ENCODE measurements at places on chromosomes 12 and 14.
A peak's percentile ranks its signal among the peaks of the same experiment; 100 is the strongest.

- no peak for DNase-seq
These were observed 781.5 kb downstream of the SLC6A15 start for GRCh38 chr12:84131076-84131475.

DNA sequence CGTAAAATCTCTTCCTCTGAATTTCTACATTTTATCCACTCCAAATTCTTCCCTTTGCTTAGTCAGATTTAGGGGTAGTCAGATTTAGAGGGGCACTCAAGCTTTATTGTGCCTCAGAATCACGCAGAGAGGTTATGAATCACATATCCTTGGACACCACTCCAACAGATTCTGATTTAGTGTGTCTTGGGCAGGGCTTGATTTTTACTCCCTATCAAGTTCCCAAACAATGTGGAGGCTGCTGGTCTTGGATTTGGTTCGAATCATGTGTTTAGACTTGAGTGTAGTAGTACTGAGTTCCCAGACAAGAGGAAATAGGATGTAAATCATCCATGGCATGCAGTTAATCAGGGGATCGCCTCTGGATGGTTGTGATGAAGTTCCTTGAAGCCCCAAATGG is 298.1 kb upstream of the CLEC14A start:
- DNase-seq: no peak

DNA sequence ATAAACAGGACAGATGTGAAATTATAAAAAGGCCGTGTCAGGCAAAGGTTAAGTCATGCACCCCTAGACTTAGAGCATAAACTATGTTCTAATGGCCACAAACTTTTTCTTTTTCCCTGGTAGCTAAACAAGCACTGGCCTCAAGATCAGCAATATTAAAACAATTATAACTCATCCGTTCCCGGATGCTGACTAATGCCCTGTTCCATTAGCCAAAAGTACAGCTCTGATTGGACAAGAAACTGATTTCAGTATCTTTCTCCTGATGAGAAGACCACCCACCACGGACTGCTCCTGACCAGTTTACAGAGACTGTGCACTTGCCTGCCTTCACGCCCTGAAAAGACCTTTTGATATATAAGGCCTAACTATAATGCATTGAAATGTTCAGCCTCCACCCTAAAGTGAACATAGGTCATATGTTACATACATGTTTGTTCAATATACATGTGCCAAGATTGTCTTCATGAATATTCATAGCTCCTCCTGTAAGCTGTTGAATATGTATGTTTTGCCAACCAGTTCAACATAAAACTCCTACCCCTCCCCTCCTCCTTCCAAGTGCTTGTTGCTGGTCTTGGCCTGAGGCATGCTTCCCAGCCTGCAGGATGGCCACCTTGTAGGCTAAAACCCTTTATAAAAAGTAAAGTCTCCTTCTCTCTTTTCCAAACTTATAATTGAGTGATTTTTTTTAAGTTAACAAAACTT is 162.0 kb downstream of the IPO8 start:
- DNase-seq: no peak

DNA sequence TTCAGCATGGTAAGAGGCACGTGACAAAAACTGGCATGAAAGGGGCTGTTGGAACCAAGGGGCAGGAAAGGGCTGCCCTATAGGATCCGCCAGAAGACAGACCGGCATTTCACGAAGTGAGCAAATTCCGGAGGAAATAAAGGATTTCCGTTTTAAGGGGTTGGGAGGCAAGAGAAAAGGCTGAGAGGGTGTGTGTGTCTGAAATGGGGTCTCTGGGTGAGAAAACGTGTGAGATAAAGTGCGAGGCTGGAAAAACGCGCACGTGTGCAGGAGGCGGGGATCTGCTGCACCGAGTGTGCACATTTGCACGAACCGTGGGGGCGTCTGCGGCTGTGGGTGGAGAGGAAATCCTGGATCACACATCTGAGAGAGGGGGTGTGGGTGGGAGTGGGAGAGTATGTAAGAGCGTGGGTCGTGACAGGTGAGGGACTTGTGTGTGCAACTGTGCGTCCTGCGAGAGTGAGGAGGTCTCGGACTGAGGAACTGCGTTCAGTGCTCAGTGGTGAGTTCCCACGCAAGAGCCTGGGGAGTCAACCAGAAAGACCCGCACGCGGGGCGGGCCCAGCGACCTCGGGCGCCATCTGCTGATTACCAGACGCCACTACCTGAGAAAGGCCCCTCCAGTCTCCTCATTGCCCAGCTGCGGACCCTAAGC is 37.0 kb upstream of the P2RX7 start:
- peak; percentile 89 for DNase-seq

GRCh38 chr14:105203057-105203531 is 22.0 kb upstream of the NUDT14 start:
- peak; percentile 86 for DNase-seq

DNA sequence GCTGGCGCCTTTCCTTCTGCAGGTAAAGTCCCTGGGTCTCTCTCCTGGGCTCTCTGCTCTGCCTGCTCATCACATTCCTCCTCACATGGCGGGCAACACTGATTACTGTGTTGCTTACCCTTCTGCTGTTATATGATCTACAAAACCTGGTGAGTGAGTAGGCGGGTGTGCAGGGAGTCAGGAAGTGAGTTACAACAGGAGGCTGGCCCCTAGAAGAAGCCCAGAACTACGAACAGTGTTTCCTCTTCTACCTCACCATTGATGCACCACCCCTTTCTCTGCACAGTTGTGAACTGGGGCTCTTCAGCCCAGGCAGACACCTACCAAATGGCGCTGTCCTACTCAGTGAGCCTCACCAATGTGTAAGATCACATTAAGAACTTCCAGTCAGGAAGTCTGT is 4.9 kb upstream of the KLHL33 start:
- no peak for DNase-seq

DNA sequence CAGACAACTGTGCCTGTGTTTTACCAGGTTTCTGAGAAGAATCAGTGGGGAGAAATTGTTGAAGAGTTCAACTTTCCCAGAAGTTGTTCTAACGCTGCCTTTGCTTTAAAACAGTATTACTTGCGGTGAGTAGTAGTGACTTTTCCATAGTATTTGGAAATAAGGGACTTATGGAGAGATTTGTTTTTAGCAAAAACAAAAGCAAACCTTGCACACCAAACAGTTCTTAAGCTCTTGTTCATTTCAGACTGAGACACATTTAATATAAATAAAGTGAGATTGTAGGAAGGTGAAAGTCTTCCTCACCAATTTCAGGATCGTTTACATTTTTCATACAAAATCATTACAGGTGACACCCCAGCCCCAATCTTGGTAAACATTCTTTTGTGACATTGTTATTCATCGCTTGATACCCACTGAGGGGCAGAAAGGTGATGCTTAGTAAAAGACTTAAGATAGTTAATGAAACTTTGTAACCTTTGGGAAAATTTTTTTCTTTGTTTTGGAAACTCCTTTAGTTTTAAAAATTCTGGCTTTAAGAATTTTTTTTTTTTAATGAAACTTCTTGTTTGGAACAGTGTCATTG is 1.8 kb downstream of the ARID2 start:
- DNase-seq: no peak

DNA sequence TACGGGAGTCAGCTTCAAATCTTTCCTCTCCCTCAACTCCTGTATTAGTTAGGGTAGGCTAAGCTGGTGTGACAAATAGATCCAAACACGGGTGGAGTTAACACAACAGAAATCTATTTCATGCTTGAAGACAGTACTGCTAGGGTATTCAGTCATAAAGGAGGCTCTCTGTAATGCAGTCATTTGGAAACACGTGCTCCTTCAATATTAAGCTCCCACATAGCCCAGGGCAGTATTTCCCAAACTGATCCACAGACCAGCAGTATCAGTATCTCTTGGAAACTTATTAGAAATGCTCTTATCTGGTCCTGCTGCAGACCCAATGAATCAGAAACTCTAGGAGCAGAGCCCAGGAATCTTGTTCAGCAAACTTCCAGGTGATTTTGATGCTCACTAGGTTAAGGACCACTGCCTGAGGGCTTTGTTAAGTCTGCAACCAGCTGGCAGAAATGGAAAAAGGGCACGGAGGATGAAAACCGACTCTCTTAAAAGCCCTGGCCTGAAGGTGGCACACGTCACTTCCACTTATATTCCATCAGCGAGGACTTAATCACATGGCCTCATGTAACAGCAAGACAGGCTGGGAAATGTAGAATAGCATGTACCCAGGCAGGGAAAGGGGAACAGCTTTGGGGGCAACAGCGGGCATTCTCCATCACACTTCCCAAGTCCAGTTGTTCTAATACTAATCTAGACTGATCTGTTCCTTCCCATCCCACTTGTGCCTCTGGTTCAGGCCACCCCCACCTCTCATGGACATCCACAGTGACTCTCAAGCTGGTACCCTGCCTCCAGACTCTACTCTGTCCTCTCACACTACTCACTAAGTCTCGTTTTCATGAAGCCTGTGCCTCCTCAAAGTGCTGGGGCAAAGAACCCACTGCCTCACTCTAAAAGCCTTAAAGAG is 38.2 kb upstream of the RIC8B start:
- no peak for DNase-seq

GRCh38 chr14:94485944-94486841 is 10.2 kb upstream of the SERPINA9 start:
- peak; percentile 85 for DNase-seq

- DNase-seq: no peak
These were observed 71.3 kb downstream of the CHGA start for GRCh38 chr14:92994131-92994676.

- DNase-seq: no peak
These were observed 421 bp upstream of the RBMS2 start for GRCh38 chr12:56521209-56521589.

- no peak for DNase-seq
These were observed 258.4 kb upstream of the CRY1 start for GRCh38 chr12:107351713-107352112.

GRCh38 chr12:128807161-128807724 is 16.5 kb downstream of the SLC15A4 start:
- no peak for DNase-seq

- peak; percentile 92 for DNase-seq
These were observed 2.8 kb downstream of the GLI1 start for GRCh38 chr12:57462251-57462911.

DNA sequence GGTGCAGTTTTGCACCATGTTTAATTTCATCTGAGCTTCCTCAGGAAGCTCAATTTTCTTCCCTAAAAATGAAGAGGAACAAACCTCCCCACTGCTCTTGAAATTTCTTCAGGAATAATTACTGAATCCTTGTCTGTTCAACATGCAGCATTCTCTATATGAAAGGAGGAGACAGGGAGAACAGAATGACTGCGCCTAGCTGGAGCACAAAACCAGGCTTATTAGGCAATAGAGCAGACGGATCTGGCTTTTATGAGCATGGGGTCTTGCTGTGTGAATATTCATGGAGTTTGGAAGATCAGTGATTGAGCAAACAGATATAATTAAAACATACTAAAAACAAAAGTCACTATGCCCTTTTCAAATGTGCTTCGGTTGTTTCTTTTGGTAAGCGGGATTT is 148.1 kb downstream of the SUDS3 start:
- DNase-seq: no peak

DNA sequence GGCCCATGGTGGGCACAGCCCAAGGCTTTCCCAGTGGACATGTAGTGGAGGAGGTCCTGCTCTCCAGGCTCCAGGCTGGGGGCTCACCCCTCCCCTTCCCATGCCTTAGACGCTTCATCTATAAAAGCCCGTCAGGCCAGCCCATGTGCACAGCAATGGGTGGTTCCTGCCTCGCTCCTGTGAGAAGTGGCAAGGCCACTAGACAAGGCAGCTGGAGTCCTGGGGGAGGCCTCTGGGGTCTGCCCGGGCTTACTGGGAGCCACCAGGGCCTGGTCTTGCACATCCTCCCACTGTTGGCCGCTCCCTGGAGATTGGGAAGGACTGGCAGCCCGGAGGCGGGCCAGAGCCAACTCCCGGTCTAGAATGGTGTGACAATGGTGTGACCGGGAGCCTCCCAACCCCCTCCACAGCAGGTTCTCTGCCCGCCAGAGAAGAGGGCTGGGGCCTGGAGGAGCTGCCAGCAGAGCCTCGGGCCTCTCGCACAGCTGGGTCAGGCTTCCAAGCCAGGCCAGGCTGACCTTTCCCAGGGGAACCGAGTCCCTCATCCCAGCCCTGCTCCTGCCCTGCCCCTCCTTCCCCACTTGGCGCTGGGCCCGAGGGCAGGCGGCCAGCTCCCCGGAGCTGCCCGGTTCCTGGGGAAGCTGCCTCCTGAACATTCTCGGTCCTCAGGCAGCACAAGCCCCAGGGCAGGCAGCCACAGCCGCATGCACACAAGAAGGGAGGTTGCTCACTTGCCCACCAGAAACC is 97.9 kb downstream of the RFLNA start:
- no peak for DNase-seq

DNA sequence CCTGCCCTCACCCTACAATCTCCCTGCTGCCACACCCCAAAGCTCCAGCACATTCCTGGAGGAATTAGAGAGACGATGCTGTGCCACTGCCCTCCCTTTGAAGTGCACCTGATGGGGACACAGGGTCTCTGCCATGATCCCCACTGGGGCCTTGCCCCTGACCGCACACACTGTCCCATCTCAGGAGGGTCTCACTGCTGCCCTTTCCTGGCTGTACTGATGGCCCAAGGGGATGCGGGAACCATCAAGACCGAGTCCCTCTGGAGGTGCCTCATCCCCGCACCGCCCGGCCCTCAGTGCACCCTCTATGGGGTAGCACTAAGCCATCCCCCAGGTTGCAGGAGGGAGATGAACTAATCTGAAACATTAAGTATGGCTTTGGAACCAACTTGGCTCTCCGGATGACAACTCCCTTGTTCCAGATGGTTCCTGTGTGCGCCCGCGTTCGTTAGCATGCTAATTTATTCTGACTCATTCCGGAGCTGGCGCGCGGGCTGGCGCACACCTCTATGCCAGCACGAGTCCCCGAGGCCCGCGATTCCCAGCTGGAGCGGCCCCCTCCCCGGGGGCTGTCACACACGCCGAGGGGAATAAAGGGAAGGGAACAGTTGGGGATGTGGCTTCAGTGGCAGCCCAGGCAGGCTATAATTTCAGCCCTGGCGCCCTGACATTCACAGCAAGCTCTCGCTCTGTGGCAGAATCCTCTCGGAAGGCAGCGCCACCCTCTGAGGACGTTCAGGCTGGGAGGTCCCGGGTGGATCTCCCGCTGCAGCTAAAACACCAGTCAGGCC is 34.2 kb upstream of the C14orf180 start:
- DNase-seq: no peak

- DNase-seq: no peak
These were observed 308.9 kb downstream of the KCNH5 start for GRCh38 chr14:62736048-62737043.

DNA sequence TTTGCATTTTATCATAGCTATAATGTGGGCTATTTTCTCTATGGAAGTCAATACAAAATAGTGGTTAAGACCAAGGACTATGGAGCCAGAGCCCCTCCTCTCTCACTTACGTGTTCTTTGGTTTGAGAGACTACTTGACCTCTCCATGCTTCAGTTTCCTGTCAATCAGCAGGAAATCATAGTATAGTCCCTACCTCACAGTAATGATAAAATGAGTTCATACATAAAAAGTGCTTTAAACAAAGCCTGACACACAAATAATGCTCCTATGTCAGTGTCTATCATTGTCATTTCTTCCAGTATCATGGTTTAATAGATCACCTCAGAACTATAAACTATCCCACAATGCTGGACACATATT is 90.4 kb downstream of the MED13L start:
- no peak for DNase-seq

- DNase-seq: no peak
These were observed 71.2 kb downstream of the LGMN start for GRCh38 chr14:92677087-92677668.

GRCh38 chr12:23596568-23596967 is 352.9 kb downstream of the SOX5 start:
- DNase-seq: no peak

- DNase-seq: no peak
These were observed 567.2 kb downstream of the SNAPC1 start for GRCh38 chr14:62329427-62329826.

- DNase-seq: no peak
These were observed 41.9 kb downstream of the PAWR start for GRCh38 chr12:79648881-79649280.

Measured in HEK293T (cell line).